NCI-H187 (cell line): ENCODE measurements at places on chromosomes 16 and 17.

- no peak for DNase-seq
Observed at GRCh38 chr16:77581706-77582105, 140.6 kb upstream of the NUDT7 start.

DNA sequence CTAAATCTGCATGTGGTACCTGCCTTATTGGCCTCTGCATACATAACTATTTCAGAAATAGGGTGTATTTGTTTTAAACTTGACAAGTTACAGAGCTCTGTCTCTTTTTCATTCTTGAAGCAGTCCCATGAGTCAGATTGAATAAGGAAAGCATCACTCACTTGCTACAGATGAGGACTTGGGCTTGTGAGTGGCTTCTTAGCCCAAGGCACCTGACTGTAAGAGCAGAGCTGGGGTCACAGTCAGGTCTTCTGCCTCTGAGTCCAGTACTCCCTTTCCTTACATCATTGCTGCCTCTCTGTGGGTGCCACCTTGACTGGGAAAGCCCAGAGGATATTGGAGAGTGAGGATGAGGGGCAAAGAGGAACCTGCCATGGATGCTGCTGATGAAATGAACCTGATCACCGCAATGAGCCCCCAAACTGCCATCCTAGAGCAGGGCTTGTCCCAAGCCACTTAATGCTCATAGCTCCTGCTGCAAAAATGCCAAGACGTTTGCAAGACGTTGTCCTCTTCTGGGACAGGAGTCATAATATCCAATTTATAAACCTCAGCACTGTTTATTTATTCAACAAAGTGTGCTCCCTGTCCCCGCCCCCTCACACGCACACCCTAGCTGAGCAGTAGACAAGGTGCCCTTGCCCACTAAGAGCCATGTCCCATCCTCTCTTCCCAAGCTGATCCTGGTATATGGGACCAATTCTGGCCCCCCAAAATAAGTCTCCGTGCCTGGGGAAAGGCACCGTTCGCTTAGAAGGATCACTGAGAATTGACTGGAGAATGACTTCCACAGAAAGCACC is 74.1 kb downstream of the CCDC182 start:
- no peak for DNase-seq

GRCh38 chr17:34347063-34347462 is 9.2 kb upstream of the CCL13 start:
- no peak for DNase-seq

DNA sequence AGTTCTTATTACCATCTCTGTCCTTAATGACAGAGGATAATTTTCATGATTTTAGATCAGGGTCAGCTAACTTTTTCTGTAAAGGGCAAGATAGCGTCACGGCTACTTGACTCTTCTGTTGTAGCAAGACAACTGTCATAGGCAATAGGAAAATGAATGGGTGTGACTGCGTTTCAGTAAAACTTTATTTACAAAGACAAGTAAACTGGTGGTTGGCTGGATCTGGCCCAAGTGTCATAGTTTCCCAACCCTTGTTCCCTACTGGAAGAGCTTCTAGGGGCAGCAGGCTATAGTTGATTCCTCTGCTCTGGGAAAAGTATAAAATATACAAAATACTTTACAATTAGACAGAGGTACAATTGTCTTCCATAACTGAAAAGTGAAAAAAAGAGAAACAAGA is 50.6 kb upstream of the VPS4A start:
- DNase-seq, result no peak

- DNase-seq, result no peak
Observed at GRCh38 chr16:79847569-79847968, 247.0 kb upstream of the MAF start.

DNA sequence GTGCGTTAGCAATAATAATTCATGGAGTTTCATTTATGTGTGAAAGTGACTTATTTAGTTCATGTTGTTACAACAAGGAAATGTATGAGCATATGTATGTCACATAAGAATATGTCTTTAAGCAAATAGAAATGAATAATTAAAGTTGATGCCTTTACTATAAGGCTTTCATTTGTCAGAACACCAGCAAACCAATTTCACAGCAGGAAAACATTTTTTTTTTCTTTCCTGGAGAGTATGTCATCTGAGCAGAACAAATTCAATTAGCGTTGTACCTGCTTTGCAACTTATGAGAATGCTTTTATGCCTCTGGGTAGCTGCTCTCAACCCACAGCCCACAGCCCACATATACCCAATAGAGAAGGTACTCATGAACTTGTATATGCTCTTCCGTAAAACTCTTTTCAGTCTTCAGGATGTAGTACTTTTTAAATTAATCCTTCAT is 26.3 kb upstream of the APOH start:
- DNase-seq, result no peak

DNA sequence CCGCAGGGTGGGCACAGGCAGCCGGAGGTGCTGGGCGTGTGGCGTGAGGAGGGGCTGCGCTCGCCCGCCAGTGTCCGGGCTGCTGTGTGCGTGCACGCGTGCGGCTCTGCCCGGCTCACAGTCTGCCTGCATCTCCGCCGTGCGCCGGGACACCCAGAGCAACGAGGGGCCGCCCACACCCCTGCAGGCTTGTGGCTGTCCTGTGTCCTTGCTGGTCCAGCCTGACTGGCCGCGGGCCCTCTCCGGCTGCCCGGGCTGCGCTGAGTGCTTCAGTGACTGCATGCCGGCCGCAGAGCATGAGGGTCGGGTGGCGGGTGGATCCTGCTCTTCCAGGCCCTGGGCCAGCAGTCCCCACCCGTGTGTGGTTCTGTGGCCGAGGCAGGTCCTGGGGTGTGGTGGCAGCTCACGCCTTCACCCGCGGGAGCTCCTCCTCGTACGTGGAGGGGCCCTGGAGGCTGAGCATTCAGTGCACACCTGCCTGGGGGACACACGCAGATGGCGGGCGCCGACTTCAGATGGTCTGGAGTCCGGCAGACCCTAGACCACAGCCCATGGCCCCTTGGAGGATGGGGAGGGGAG is 12.4 kb downstream of the TPSG1 start:
- no peak for DNase-seq

GRCh38 chr16:5046914-5047313 is 13.2 kb upstream of the NAGPA start:
- DNase-seq, result no peak

DNA sequence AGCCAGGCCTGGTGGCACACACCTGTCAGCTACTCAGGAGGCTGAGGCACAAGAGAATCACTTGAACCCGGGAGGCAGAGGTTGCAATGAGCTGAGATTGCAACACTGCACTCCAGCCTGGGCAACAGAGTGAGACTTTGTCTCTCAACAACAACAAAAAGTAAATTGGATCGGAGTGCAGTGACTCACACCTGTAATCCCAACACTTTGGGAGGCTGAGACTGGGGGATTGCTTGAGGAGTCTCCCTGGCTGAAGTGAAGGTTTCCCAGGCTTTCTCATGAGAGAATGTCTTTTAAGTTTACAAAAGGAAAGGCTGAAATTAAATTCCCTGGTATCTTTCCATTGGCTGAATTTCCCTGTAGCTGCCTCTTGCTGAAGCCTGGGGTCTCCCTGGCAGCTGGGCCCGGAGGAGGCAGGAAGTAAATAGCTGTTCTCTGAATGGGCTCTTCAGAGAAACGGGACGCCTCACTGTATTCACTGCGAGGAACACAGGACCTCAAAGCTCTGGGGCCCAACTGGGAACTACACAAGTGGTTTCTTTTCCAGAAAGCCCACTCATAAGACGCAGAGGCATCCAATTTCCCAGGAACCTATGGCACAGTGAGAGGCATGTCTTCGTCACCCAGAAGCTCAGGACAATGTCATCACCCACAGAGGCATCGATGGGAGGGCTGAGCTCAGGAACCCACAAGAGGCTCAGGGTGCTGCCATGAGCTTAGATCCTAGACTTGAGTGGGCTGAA is 77.4 kb upstream of the SMURF2 start:
- DNase-seq, result no peak

DNA sequence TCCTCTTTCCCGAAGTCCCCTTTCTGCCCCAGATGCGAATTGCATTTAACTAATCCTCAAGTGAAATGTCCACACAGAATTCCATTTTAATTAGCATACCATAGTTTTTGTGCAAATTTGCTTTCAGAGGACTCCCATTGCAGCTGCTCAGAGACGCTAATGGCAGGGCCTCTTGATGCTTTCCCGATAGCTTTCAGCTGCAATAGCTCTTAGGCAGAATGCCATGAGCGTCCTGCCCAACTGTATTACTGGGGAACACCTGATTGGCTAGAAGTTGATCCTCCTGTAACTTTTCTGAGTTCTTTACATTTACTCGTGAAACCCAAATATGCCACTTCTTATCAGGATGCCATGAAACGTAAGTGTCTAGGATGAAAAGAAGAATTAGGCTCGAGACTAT is 203.0 kb downstream of the UTP18 start:
- no peak for DNase-seq
